Activated CD8-positive, alpha-beta T cell treated with anti-CD3 and anti-CD28 coated beads for 36 hours (primary cell): ENCODE measurements at places on chromosomes 7 and 10. TPM values are rescaled to one million over a fixed set of nuclear protein-coding genes. Genes with fewer than 3 reads are reported as not detected.

- no peak overlapping the region for H3K4me3 ChIP-seq
- H3K4me1 ChIP-seq: no peaks in the 10 kb centered on the region
- H3K36me3 ChIP-seq: no peaks in the 10 kb centered on the region
- peaks cover 8% of the 10 kb centered on the region for H3K27me3 ChIP-seq
- no peak for DNase-seq
- H3K27ac ChIP-seq: no peak overlapping the region
Observed at GRCh38 chr10:75617485-75618155, 186.2 kb downstream of the LRMDA start.

- no peaks in the 10 kb centered on the region for H3K4me1 ChIP-seq
- DNase-seq: no peak
- H3K36me3 ChIP-seq: no peaks in the 10 kb centered on the region
Observed at GRCh38 chr10:88689366-88689765, 16.7 kb upstream of the LIPK start.

Gene GBX1
- not detected for total RNA-seq

Gene LIPN
- not detected for total RNA-seq

GRCh38 chr10:102752934-102753664 lies 9.4 kb downstream of the WBP1L start:
- H3K27ac ChIP-seq: no peak overlapping the region
- H3K36me3 ChIP-seq: peaks cover 10% of the 10 kb centered on the region
- no peaks in the 10 kb centered on the region for H3K27me3 ChIP-seq

Gene CLDN3
- total RNA-seq: not detected

GRCh38 chr7:8259586-8260222 lies 2.3 kb downstream of the ICA1 start:
- H3K27ac ChIP-seq: no peak overlapping the region
- no peak for DNase-seq
- H3K27me3 ChIP-seq: peaks cover 46% of the 10 kb centered on the region
- H3K36me3 ChIP-seq: no peaks in the 10 kb centered on the region
- H3K4me3 ChIP-seq: no peak overlapping the region

- H3K27me3 ChIP-seq: no peaks in the 10 kb centered on the region
- DNase-seq: no peak
- H3K36me3 ChIP-seq: no peaks in the 10 kb centered on the region
- H3K4me1 ChIP-seq: no peaks in the 10 kb centered on the region
- no peak overlapping the region for H3K4me3 ChIP-seq
- H3K27ac ChIP-seq: no peak overlapping the region
Observed at GRCh38 chr10:24531439-24531838, 192.2 kb downstream of the ARHGAP21 start.
